ENCODE measurements at places on chromosomes 7 and 10.

GRCh38 chr10:13813550-13813949 lies 226.8 kb downstream of the PRPF18 start:
- DNase-seq = no peak

- DNase-seq = no peak
These were observed 152.5 kb upstream of the ZMIZ1 start for GRCh38 chr10:78916227-78916626.

GRCh38 chr7:29563590-29564495 lies at the start of gene PRR15:
PRR15 (plus strand) TSS chr7:29563835; CDS start chr7:29566330, 2,495 bp downstream.
- DNase-seq = no peak

GRCh38 chr10:103767756-103768155 lies 87.6 kb downstream of the SH3PXD2A start:
- DNase-seq = no peak

DNA sequence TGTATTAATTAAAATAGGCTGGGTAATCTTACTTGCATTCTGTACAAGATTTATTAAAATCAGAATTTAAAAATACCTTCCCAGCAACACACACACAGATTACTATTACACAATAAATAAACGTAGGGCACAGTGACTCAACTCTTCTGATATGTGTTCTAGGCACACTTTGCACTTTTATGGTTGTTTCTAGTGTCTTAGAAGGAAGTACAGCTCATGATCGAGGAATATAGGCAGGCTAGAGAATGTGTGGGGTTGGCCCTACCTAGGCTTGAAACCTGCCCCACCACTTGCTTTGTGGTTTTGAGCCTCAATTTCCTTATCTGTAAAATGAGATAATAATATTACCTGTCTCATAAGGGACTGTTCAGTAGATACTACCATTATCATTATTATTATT lies 30.5 kb downstream of the ARMC3 start:
- no peak for DNase-seq

DNA sequence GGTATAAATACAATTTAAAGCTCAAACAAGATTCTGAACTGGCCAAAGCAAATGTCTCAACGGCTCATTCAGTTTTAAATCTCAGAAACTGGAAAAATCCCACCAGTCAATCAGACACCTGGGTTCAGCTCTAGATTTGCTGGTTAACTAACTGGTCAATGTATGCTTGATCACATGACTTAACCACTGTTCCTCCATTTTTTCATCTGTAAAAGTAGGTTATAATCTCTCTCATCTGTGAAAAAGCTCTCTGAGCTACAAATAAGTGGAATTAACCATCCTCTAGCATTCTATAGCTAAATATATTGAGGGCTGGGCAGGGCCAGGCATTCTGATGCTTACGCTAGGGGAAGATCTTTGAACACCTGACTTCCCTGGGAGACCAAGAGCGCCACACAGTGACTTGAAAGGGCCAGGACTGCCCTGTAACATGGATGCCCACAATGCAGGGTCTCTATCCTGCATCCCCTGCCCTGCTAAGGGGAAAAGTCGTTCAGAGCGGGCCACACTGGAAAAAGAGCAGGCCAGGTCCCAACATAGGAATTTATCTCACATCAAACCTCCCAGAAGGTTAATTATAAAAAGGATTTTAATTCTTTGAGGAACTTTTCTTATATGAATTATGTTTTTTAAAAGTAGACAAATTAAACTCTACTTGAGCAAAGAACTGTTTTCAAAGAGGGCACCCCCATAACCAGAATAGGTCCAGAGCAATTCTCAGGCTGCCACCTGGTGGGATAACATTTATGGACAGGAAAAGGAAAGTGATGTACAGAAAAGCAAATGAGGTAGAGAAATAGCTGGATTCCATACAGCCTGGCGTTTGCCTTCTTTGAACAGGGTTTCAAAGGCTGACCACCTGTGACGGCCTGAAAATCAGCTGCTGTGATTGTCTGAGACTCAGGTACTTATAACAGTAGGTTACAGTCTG lies 1.8 kb downstream of the RP9 start:
- DNase-seq = peak; percentile 33

DNA sequence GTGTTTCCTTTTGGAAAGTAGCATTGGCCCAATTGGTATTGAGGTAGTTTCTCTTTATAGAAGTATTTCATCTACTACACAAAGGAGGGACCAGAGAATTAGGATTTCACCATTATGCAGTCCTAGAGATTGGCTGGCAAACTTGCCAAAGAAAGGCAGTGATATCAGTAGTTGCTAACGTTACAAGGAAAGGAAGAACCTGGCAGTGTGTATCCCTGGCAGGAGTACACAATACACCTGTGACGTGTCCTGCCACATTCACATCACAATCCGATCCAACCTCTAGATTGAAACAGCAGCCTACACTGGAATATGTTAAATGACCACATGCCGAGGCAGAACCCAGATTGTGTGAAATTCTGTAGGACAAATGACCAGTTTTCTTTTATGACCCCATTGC lies 81.7 kb downstream of the CACNB2 start:
- DNase-seq = no peak

DNA sequence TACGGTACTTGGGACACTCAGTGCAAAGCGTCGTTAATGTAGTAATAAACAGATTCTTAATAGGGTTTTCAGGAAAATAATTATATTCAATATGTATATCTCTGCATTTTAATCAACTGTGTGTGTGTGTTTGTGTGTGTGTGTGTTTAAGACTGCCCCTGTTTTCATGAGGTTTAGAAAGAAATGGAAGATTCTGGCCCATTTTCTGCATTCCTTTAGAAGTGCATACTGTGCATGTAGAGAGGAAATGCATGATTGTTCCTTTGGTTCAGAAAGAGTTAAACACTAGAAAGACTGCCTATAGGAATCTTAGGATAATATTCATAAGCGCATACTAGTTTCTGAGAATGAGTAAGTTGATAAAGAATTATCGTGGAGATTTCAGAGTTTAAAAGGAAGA lies 975 bp downstream of the CNTNAP2 start:
- DNase-seq = no peak
